Stimulated activated CD8-positive, alpha-beta memory T cell treated with anti-CD3 and anti-CD28 coated beads, Interleukin-2, amount 100 ng/mL, for 1 hour (primary cell): ENCODE measurements at places on chromosomes 7 and 10.

GRCh38 chr10:116521424-116522290 is 24.1 kb upstream of the PNLIP start:
- no peak for DNase-seq

DNA sequence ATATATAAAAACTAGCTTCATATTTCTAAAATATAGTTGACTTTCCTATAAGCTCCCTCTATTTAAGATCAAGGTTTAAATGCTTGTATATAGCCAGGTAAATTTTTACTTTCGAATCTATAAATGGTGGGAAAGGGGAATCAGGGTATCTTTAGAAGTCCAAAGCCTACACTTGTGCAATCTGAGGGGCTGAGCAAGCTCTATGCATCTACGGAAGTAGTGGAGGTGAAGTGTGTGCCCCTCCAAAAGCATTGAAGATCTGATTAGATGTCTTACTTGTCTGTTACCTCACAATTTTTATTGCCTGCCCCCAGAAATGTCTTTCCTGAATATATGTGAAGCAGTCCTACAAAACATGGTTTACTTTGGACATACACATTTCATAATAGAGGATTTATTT is 1.6 kb downstream of the AKAP9 start:
- no peak for DNase-seq

GRCh38 chr7:4140933-4141332 is 541.2 kb upstream of the FOXK1 start:
- DNase-seq = no peak

DNA sequence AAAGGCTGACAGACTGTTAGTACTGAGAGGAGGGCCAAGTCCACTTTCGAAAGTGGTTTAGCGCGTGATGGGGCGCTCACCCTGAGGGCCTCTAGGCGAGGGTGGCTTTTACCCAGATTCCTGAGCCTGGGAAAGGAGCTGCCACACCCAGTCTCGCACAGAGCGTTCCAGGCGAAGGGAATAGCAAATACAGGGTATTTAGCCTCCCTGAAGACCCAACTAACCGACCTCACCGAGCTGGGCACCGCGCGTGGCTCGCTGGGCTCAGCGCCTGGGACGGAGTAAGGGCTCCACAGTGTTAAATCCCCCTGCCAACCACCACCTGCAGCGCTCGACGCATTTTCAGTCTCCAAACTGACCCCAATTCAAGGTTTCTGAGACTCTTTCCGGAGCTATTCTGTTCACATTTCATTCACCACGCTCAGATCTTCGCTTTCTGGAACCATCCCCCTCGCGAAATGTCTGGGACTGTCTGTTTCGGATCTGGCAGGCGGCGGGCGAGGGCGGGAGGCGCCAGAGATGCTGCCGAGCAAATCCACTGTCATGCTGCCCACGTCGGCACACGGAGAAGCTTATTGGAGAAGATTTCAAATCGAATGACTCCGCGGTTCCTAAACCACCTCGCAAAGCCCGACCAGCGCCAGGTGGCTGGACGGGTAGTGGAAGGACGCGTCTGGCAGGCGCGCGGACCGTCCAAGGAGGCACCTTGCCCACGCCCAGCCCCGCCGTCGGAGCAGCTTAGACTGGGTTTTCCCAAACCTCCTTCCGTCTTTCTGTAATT is 1.4 kb upstream of the OSBPL3 start:
- DNase-seq = peak; percentile 13

DNA sequence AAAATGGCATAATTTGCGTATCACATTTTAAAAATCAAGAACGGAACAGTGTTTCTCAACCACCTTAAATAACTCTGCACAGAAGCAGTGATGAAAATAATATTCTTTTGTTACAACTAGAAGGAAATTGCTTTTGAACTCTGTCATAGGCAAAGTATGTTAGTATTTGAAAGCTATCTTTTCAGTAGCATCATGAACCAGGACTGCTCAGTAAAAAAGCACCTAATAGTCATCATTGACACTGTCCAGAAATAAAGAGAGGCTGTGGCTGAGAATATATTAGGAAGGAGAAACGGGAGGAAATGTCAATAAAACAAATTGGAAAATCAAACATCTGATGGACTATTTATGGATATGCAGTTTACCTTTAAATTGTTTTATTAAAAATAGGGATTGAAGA is 237.2 kb upstream of the AKR1E2 start:
- no peak for DNase-seq

DNA sequence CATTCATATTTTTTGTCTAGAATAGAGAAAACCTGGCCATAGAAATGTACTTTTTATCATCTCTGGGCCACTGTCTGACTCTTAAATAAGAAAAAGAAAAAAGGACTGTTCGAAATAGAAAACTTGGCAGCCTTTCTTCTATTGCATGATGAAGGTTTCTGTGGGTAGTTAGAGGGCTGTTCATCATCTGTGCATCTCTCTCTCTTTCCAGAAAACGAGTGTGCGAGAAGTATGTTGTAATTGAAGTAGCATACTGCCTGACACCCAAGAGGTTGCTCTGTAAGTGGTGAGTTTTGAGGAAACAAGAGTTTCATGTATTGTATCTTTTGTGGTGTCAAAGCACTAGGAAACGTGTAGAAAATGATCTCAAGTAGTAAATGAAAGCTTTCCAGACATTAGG is 343.2 kb upstream of the TMEM229A start:
- no peak for DNase-seq

DNA sequence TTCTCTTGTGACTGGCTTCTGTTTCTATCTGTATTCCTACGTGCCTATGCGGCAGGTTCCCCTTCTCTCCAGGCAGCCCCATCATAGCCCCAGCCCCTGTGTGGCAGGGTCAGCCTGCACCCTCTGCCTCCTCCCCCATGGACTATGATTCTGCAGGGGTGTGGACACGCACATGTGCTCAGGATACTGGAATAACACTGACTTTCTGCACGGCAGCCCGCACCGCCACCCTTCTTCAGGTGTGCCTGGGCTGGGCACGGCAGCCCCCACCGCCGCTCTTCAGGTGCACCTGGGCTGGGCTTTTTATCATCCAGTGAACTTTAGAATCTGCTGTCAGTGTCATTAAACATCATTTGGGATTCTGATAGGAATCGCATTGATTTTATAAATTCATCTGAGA is 202.6 kb upstream of the PPP2R2D start:
- no peak for DNase-seq

DNA sequence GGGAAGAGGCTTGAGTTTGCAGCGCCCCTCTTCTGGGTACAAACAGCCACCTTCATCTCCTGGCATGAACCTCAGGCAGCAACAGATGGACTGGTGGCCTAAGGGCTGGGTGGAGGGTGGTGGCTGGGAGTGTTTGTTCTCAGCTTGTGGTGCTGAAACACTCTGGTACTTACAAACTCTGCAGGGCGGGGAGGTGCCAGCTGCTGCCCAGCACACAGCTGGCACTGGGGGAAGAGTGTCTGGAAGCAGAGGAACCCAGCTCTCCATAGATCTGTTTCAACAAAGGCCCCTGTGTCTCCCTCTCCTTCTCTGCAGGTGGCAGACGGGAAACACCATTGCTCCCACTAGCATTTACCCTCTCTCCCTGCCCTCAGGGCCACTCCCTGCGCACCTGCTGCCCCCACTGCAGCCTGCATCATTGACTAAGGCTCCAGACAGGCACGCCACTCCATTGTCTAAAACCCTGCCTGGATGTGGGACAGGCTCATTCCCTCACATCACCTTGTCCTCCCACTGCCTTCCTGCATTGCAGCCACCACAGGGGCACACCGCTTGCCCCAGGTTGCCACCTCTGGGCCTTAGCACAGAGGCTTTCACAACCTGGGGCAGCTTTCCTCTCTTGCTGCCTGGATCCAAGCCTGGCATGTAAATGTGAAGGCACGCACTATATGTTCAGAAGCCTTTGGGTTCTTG is 6.5 kb downstream of the ARHGAP22 start:
- no peak for DNase-seq

- DNase-seq = no peak
Observed at GRCh38 chr7:33336820-33337219, 207.5 kb downstream of the BBS9 start.

GRCh38 chr7:111092406-111093236 is 1.7 kb downstream of the LRRN3 start:
- no peak for DNase-seq

GRCh38 chr10:5157501-5157900 is 27.4 kb downstream of the AKR1C8 start:
- no peak for DNase-seq

- DNase-seq = no peak
Observed at GRCh38 chr7:72032934-72033333, 379.2 kb downstream of the CALN1 start.

DNA sequence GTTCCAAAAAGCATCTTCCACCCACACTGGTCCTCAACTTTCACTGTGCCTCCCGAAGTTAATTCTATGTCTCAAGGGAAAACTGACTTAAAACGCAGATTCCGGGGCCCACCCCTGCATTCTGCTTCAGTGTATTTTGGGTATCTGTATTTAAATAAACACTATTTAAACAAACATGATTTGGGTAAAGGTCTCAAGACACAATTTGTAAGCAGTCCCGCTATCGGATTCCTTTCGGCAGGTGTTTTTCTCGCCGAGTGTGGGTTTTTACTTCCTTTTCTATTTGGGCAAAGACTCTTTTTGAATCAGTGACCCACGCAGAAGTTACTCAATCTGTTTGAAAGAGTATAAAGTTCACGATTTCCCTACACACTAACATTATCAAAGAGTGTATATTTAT is 1.2 kb downstream of the PDIA4 start:
- no peak for DNase-seq

GRCh38 chr7:158263964-158264748 is 323.5 kb downstream of the PTPRN2 start:
- DNase-seq = no peak

GRCh38 chr10:31315453-31315852 is 3.6 kb upstream of the ZEB1 start:
- DNase-seq = no peak

- no peak for DNase-seq
Observed at GRCh38 chr10:8987712-8988111, 933.2 kb downstream of the GATA3 start.

GRCh38 chr10:93816123-93816747 is 58.5 kb downstream of the LGI1 start:
- no peak for DNase-seq

- DNase-seq = no peak
Observed at GRCh38 chr10:26219676-26220075, 3.1 kb downstream of the GAD2 start.

DNA sequence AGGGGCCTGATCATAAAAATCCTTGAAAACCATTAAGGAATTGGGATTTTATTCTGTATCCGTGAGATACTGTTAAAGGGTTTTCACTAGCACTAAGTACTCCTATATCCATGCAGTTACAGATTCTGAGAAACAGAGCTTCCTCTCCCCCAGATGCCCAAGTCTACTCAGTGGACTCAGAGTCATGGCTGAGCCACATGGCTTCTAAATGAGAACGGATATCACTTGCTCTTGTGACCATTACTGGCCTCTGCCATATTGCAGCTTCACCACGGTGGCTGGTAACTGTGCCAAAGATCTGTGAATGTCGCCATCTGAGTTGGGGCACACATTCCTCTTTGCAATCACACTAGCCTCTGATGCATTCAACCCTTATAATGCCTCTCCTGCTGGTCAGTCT is 42.0 kb upstream of the PALS2 start:
- no peak for DNase-seq

DNA sequence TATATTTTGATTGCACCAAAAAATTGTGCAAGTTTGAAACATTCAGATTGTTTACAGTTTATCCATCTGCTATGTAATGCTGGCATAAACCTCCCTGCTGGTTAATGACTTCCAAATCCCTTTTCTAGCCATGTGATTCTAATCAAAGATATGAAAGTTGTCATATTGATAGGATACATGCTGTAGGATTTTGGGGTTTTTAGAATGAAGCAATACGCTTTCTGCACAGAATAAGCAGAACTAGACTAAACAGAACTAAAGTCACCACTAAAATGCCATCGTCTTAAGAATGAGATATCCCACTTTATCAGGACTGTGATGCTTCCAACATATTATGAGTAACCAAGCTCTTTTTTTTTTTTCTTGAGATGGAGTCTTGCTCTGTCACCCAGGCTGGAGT is 856 bp downstream of the SSMEM1 start:
- DNase-seq = no peak

- DNase-seq = no peak
Observed at GRCh38 chr7:33534833-33535232, 370.5 kb upstream of the BMPER start.

- DNase-seq = no peak
Observed at GRCh38 chr10:94571528-94571927, 25.9 kb downstream of the HELLS start.

- DNase-seq = no peak
Observed at GRCh38 chr10:78314651-78315050, 281.0 kb downstream of the RPS24 start.

- no peak for DNase-seq
Observed at GRCh38 chr7:2734084-2734686, 46.2 kb downstream of the AMZ1 start.

DNA sequence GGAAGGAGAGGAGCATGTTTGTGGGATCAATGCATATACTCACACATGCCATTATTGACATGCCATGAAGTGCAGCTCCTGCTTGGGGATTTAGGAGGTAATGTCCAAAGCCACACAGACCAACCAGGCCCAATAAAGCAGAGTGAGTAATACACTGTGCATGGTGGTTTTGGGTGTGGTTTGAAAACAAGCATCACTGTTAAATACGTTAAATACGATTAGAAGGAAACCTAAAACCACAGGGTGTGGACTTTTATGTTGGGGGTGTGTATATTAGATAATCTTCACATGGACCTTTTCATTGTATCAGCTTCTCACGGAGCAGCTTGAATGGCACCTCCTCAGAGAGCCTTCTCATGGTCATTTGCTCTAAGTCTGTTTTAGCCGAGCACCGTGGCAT is 10.4 kb upstream of the EIF3A start:
- peak; percentile 13 for DNase-seq

DNA sequence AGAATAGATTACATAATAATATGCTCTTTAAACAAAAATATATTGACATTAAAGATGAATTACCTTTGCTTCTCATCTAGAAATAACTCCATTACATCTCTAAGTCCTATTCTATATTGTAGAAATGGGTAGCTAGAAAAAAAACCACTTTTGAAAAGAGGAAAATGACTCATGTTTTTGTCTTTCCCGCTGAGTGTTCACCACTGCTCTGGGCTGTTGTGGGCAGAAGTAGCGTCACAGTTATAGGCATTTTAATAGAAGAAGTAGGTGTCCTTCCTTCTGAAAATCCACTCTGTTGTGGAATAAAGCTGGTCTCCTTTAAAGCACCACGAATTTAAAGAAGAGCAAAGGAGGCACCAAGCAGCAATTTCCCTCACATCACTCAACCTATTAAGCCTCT is 117.6 kb upstream of the NFE2L3 start:
- DNase-seq = no peak

- DNase-seq = no peak
Observed at GRCh38 chr10:113381981-113382509, 170.8 kb upstream of the HABP2 start.

GRCh38 chr7:44969049-44969700 is 9.6 kb downstream of the MYO1G start:
- no peak for DNase-seq
